ENCODE measurements at places on chromosomes 5 and 9.

DNA sequence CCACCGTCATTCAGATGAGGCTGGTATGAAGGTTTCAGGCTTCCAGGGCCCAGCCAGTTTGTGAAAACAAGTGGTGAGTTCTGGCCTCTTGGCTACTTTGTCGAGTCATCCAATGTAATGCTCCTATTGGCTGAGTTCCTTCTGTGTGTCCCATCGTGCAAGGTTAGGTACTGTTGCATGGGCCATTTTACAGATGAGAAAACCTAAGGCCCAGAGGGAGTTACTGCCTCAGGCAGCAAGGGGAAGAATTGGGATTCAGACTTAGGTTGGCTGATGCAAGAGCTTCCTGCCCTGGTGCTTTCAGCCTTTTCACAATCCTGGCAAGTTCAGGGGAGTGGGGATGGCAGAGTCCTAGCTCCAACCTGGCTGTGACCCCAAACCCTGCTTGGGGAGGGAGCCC, 17.4 kb upstream of the PITX1 start:
- no peak for DNase-seq

GRCh38 chr5:40030661-40031060, 605.9 kb upstream of the DAB2 start:
- DNase-seq: no peak

- no peak for DNase-seq
Observed at GRCh38 chr5:172385010-172385563, 69.2 kb downstream of the SH3PXD2B start.

DNA sequence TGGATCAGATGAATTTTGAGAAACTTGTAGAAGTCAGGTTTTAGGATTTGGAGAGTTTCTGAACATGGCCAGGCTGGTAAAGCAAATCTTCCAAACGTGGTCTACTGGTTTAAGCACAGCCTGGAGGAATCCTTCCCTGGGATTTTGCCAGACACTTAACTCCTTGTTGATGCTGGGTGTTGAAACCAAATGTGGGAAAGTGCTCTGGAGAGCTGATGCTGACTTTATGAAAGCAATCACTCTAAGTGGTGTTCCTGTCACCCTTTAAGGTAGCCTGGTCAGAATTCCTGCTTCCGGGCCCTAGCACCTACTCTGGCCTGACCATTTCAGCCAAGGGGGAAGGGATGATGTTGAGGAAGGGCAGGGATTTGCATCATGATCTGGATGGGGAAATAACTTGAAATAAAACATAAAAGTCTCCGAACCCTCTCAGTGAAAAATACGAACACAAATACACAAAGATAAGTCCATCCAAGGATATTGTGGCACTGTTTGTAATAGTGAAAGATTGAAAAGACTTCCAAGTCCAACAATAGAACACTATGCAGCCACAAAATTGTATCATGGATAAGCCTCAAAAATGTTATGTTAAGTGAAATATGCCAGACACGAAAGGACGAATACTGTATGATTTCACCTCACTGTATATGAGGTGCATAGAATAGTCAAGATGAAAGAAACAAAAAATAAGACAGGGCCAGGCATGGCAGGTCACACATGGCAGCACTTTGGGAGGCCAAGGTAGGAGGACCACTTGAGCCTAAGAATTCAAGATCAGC, 57.7 kb downstream of the PDE6A start:
- DNase-seq: no peak

DNA sequence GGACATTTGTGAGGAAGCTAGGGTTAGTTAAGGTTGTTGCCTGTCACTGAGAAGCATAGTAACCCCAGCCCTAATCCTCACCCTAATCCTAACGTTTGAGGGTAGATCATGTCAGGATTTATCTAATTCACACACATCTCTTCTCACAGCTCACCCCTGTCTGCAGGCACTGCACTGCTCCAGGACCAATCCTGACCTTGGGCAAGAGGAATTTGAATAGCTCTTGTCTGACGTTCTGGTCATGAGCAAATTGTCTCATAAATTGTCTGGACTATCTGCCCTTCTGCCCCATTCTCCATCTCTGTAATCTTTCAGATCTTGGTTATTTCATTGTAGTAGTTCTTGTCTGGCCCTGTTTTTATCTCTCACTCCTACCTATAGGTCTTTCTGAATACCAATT, 18.7 kb downstream of the CRHBP start:
- no peak for DNase-seq

DNA sequence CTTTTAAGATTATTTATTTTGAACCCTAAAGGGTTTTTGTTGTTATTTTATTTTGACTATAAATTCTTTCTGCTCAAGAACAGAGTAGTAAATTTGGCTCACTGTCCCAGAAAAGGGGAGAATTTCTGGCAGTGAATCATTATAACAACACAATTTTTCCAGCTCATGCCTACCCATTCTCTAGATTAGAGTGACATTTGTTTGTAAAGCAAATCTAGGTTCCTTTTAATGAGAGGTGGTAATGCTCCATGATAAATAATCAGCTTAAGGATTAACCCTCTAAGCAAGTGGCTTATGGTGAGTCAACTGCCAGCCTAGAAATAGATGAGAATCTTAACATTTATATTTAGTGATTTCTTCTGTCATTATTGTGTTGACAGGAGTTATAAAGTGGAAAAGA, 409.2 kb downstream of the NFIB start:
- DNase-seq: no peak

Measured in cortex of kidney (tissue), 1 donor.